ENCODE measurements at places on chromosomes 16 and 17. TPM values are rescaled to one million over a fixed set of nuclear protein-coding genes. Genes with fewer than 3 reads are reported as not detected.

PLA2G10 gene
- not detected for total RNA-seq

SETD1A gene
- 31.8 TPM for total RNA-seq

- no peak overlapping the region for H3K4me3 ChIP-seq
- no peaks in the 10 kb centered on the region for H3K4me1 ChIP-seq
- no peaks in the 10 kb centered on the region for H3K27me3 ChIP-seq
- no peaks in the 10 kb centered on the region for H3K36me3 ChIP-seq
- H3K27ac ChIP-seq = no peak overlapping the region
These were observed 289.2 kb downstream of the PHKB start for GRCh38 chr16:47750371-47750770.

TBC1D3G gene
- total RNA-seq = not detected

- H3K27ac ChIP-seq = no peak overlapping the region
- no peaks in the 10 kb centered on the region for H3K4me1 ChIP-seq
- no peak for DNase-seq
- no peaks in the 10 kb centered on the region for H3K27me3 ChIP-seq
- H3K4me3 ChIP-seq = no peak overlapping the region
These were observed 126.6 kb downstream of the OR1D5 start for GRCh38 chr17:2936771-2937321.

TVP23C gene
- 16.7 TPM for total RNA-seq

DNA sequence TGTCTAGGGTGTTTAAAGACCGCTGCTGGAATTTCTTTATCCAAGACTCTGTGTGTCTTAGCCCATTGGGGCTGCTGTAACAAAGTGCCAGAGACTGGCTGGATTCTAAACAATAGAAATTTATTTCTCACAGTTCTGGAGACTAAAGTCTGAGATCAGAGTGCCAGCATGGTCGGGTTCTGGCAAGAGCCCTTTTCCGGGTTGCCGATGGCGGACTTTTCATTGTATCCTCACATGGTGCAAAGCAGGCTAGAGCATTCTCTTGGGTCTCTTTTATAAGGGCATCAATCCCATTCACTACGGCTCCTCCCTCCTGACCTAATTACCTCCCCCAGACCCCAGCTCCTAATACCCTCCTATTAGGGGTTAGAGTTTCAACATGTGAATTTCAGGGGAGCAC is 9.5 kb downstream of the NLRC5 start:
- no peak overlapping the region for H3K4me3 ChIP-seq
- H3K4me1 ChIP-seq = no peaks in the 10 kb centered on the region
- H3K27me3 ChIP-seq = no peaks in the 10 kb centered on the region

Data from ovary (tissue), 10 donors.